ENCODE measurements at places on chromosomes 7 and 10.

DNA sequence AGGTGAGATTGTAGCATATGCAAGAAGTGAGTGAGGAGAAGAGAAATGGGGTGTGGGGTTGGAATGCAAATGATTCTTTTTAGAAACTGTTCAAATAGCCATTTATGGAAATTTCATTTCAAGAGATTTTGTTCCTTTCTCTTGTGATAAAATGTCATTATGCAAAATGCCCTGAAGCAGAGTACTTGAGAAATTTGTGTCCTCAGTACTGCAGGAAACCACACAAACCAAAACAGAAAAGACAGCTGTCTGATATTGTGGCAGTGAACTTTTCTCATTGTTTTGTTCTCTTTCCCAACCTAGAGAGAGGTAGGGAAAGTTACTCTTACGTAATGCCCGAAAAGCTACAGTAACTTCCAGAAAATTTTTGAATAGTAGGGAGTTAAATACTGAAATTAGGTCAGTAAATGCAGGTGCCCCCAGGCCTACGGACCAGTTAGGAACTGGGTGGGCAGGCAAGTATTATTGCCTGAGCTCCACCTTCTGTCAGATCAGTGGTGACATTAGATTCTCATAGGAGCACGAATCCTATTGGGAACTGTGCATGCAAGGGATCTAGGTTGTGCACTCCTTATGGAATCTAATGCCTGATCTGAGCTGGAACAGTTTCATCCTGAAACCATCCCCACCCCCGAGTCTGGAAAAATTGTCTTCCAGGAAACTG lies 34.0 kb downstream of the DLD start:
- DNase-seq: no peak

GRCh38 chr10:34537629-34538231 lies 277.4 kb downstream of the PARD3 start:
- no peak for DNase-seq

- DNase-seq: no peak
Observed at GRCh38 chr7:3028758-3029093, 14.9 kb downstream of the CARD11 start.

DNA sequence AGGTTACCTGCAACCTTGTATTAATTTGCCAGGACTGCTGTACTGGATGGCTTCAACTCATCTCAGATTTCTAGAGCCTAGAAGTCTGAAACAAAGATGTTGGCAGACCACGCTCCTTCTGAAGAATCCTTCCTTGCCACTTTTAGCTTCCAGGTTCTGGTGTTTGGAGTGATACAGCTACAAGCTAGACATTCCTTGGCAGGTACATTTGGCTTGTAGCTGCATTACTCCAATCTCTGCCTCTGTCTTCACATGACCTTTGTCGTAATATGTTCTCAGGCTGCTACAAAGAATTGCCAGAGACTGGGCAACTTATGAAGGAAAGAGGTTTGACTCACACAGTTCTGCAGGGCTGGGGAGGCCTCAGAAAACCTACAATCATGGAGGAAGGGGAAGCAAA lies 146.3 kb downstream of the GALNT17 start:
- DNase-seq: no peak

GRCh38 chr7:157966490-157966889 lies 621.1 kb downstream of the PTPRN2 start:
- no peak for DNase-seq

- no peak for DNase-seq
Observed at GRCh38 chr7:25087855-25088254, 37.2 kb downstream of the CYCS start.
